ENCODE measurements at places on chromosomes 2 and 18.
A peak's percentile ranks its signal among the peaks of the same experiment; 100 is the strongest.

DNA sequence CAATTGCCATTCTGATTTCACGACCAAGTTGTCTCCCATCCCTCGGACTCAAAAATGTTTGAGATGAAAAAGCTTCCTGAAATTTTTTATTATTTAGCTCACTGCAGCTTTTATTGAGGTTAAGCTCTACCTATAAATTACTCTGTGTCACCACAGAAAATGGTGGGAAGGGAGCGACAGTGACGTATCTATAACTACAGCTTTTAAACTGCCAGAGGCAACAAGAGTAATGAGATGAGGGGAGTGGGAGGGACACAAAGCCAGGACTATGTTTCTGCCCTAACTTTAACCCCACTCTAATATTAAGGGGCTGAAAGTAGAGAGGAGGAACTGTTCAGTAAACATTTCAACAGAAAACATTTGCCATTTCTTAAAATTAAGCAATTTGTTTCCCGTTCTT lies 37.4 kb downstream of the SMAD2 start:
- no peak for DNase-seq

GRCh38 chr2:105417857-105418436 lies 19.1 kb upstream of the FHL2 start:
- no peak for DNase-seq

DNA sequence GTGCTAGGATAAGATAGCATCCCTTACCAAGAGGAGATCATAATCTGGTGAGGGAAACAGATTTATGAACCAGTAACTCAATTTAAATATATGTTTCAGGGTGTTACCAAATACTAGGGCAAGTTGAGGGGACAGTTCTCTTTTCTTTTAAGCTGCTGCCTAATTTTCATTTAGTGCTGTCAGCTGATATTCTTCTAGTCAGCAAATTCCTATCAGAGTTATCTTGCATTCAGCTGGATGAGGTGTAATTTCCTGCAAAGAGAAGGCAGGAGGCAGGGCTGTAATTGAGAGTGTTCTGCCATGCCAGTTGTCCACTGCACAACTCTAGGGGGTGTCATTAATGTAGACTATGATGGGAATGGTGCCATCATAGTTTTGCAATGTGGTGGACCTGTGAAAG lies 141.3 kb upstream of the LHCGR start:
- no peak for DNase-seq

DNA sequence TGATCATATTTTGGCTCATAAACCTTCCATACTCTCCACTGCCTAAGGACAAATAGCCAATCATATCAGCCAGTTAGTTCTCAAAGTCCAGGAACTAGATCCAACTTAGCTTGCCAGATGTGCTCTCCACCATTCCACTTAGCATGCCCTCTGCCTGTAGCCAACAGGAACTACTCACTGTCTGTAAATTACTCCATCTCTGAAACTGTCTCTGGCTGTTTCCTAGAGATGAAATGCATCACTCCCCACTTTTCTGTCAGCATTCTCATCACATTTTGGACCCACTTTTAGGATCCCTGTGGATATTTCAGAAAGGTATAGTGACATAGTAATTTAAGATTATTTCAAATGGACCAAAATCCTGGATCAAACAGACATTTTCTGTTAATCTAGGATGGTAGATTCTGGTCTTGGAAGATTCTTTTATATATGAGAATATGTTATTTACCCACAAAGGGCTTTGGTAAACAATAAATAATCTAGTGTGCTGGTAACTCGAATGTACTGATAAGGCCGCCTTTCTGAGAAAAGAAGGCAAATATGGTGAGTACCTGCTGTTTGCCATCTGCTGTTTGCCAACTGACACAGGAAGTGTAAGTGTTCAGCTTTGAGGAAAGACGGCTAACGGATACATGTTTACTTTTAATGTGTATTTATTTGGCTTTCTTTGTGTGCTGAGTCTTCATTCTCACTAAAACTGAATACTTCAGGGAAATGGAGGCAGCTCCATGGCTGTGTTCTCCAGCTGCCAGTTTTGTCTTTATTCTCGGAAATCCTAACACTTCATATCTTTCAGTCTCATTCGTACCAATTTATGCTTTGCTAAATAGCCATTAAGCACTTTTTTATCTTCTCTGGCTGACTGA lies 79.5 kb downstream of the EVA1A start:
- DNase-seq, result no peak

GRCh38 chr2:127597046-127597983 lies 48.6 kb upstream of the GPR17 start:
- no peak for DNase-seq

- no peak for DNase-seq
These were observed 179.3 kb downstream of the GLI2 start for GRCh38 chr2:120914839-120915521.

GRCh38 chr18:27428120-27428519 lies 243.0 kb upstream of the CHST9 start:
- DNase-seq, result no peak

- DNase-seq, result no peak
These were observed 300.4 kb upstream of the NETO1 start for GRCh38 chr18:73168236-73168635.

DNA sequence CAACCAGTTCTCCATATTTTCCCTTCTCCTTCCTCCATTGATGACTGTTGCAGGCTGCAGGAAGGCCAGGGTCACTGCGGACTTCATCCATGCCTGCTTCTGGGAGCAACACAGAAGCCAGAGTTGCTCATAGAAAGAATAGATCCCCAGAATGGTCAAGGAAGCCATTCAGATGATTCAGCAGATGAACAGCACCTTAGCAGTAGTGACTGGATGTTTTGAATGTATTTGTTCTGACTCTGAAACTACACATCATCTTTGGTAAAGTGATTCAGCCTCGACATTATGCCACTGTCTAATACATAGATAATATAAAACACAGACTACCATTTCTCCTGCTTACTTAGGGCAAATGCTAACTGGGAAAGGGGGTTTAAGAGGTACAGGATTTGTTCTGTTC lies 411.6 kb downstream of the RND3 start:
- DNase-seq, result no peak

DNA sequence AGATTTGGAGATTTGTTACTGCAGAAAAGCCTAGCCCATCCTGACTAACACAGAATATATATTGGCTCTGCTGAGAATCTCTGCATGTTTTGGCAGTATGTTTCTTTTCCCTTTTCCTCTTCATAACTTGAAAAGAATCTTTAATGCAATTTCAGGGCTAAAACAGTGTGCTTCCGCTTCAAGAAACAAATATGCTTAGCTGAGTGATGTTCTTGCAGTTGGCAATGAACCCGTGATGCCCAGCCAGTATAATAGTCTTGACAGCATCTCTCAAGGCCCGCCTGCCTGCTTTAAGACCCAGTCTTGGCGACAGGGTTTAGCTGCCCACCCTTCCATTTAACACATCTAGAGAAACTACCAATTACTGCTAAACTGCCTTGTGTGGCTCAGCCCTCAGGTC lies 184.5 kb downstream of the INO80D start:
- no peak for DNase-seq

- DNase-seq, result peak; percentile 41
These were observed 109.1 kb upstream of the CTDP1 start for GRCh38 chr18:79570266-79571201.

DNA sequence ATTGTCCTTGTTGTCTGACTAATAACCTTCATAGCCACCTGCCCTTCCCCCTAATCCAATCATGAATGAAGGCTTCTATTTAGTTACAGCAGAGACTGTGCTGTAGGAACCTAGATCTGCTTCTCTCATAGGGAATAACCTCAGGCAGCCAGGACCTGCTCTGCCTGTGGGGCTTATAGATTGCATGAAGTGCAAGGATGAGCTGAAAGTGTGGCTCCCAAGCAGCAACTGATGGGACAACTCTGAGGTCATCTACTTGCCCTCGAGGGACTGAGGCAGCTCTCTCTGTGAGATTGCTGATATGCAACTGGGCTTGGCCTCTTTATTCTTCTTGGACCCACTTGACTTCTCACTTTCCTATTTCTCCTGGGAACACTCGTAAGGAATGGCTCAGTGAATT lies 23.8 kb upstream of the SLC38A11 start:
- no peak for DNase-seq

DNA sequence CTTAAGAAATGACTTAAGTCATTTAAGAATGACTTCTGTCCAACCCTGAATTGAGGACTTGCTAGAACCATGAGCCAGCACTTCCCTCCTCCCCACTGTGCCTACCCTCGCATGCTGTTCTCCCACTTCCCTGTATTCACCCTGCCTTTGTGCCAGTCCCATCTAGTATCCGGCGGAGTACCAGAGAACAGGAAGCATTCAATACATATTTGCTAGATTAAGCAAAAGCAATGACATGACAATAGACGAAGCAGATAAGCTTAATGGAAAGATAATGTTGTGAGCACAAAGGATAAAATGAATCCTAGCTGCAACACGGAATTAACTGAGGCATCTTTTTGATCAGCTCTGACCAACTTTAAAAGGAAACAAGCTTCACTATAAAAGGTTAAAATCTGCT lies 328.5 kb downstream of the TDRD15 start:
- no peak for DNase-seq

DNA sequence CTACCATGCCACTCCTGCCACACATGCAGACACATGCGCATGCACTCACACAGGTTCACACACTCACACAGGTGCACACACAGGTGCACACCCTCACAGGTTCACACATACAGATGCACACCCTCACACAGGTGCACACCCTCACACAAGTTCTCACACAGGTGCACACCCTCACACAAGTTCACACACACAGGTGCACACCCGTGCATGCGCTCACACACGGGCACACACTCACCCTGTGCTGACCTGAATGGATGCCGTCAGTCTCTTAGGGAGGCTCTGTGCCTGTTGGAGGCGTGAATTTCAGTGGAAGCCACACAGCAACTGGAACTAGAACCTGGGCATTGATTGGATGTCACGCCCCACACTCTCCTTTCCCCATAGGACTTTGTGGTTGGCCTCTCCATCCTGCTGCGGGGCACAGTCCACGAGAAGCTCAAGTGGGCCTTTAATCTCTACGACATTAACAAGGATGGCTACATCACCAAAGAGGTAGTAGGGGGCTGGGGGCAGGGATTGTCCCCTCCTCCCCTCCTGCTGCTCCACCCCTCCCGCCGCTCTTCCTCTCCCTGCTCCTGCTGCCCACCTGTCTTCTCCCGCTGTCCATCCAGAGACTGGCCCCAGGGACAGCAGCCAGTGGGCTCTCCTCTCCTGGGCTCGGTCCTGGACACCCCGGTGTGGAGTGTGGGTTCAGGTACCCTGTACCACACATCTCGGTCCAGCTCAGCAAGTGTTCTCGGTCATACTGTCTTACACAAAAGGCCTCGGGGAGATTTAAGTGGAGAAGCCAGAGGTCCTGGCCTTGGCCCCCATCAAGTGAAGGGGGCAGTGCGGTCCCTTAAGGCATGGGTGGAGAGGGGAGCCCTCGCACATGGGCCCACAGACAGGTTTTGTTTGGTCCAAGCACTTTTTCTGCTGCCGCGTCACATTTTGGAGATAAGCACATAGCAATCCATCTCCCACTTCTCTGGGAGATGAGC lies 21.0 kb upstream of the FAHD2A start:
- DNase-seq, result no peak

DNA sequence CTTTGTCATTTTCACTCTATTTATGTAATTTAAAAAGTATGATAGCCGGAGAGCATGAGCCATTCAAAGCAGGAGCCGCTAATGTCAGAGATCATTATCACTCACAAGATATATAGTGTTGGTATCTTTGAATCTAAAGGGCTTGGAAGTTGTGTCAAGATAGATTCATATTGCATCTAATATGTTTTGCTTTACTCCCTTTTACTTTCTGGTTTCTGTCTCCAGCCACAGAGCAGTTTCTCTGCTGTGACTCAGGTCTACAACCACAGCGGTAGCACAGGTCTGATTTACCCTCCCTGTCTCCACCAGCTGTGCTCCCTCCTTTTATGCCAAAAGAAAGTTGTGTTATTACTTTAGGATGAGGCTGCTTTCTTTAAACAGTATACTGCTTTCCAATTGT lies 424.0 kb downstream of the ARHGAP15 start:
- peak; percentile 45 for DNase-seq

DNA sequence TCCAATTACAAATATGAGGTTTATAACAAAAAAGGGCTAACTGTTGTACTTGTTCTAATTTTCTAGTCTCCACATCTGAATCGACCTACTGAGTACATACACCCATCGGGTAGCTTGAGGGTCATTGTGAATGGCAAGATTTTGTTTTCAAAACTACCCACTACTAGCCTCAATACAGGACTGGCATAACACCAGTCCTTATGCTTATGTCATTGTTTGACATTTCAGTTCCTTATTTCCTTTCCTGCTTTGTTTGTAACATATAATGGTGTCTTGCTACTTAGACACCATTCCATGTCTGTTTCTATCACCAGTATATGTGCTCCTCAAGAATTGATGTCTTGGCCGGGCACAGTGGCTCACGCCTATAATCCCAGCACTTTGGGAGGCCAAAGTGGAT lies 86.0 kb downstream of the EPHA4 start:
- DNase-seq, result no peak

DNA sequence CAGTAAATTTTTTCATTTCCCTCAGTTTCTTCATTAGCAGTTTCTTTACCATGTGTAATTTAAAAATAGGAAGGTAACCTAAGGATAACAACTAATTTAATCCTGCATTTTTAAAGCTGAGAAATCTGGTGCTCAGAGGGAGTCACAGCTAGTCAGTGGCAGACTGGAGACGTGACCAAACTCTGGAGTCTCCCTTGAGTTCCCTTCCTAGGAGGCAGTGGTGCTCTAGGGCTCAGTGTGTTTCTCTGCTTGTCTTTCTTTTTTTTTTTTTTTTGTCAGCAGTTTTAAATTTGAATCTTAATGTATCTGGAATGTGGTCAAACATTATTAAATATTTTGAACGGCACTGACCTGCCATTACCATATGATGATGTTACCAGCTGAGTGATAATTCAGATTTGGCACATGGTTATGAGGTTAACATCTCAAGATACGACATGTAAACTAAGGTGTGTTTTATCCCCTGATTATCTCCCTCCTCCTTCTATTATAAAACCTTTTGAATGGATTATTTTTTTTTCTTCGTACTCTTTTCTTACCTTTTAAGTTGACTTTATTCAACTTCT lies 226.2 kb downstream of the GALNT13 start:
- no peak for DNase-seq

- no peak for DNase-seq
These were observed 78.7 kb downstream of the RRM2 start for GRCh38 chr2:10201201-10201600.

GRCh38 chr18:48672671-48673340 lies 134.0 kb downstream of the CTIF start:
- DNase-seq, result no peak

GRCh38 chr18:8824846-8825245 lies 119.5 kb downstream of the MTCL1 start:
- DNase-seq, result no peak
